Gastrocnemius medialis (tissue), 4 donors: ENCODE measurements at places on chromosomes 16 and 17. TPM values are rescaled to one million over a fixed set of nuclear protein-coding genes. Genes with fewer than 3 reads are reported as not detected.

Gene RAB26
- 1.3 TPM for total RNA-seq

Gene PLA2G10
- not detected for total RNA-seq

Gene DOK4
- total RNA-seq: 3.6 TPM

Gene LRRC75A
- 0.34 TPM for total RNA-seq

Gene NPIPA5
- total RNA-seq: 16.7 TPM

Gene KCNH6
- total RNA-seq: not detected

Gene ENO3
- total RNA-seq: 5,473 TPM

Gene LGALS9
- total RNA-seq: 2.4 TPM

Gene LITAFD
- not detected for total RNA-seq

Gene GAS7
- total RNA-seq: 6.4 TPM

Gene KCTD5
- total RNA-seq: 13.6 TPM

Gene MSLN
- total RNA-seq: not detected

Gene KRT25
- total RNA-seq: not detected

Gene LDHD
- total RNA-seq: 38.0 TPM

Gene CCNF
- total RNA-seq: 1.8 TPM
